Activated CD4-positive, alpha-beta T cell treated with anti-CD3 and anti-CD28 coated beads, Interleukin-2, amount 50 U/mL, for 1 hour (primary cell): ENCODE measurements at places on chromosomes 6 and 20.

GRCh38 chr6:132400555-132400882, 756 bp downstream of the MOXD1 start:
- no peak for DNase-seq

GRCh38 chr6:130118236-130118635, 99.9 kb downstream of the L3MBTL3 start:
- no peak for DNase-seq

GRCh38 chr20:21569586-21569985, 55.7 kb upstream of the NKX2-2 start:
- no peak for DNase-seq

DNA sequence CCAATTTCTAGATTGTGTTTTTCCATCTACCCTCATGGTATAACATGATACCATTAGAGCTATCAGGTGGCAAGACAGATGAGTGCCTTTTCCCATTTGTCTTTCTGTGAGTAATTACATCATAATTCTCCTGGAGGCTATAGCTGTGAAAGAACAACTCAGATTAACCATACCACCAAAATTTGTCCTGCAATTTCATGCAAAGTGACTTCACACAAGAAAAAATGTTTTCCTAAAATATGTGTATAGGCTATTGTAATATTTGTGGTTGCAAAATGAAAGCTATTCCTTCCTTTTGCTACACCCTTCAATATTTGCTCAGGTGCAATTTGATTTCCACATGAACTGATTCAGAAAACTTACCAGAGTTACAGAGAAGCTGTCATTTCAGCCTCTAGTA, 547.7 kb upstream of the ID4 start:
- DNase-seq: no peak

DNA sequence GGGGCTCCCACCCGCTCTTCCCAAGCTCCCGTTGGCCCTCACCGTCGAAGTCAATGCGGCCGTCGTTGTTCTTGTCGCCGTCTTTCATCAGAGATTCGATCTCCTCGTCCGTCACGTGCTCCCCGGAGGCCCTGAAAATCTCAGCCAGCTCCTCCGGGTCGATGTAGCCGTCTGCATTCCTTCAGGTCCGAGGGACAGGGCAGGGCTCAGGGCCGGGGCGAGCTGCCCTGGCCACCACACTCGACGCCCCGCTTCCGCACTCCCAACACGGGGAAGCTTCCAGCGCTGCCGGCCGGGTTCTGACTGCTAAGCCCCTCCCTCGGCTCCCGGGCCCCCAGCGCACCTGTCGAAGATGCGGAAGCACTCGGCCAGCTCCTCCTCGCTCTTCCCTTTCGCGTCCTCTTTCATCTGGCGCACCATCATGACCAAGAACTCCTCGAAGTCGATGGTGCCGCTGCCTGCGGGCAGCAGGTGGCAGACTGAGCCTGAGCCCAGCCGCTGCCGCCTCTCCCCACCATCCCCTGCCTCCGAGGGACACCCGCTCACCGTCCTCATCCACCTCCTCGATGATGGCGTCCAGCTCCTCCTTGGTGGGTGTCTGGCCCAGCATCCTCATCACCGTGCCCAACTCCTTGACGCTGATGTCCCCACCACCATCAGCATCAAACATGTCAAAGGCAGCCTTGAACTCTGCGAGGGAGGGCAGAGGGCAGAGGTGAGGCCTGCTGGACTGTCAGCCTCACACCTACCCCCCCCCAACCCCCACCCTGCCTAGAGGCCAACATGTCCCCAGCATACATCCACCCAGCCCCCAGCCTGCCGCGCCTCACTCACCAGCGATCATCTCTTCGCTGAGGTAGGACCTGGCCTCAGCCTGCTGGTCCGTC, 2.9 kb downstream of the TNNC2 start:
- peak; percentile 46 for DNase-seq
